ENCODE measurements at places on chromosomes 11 and 22. TPM values are rescaled to one million over a fixed set of nuclear protein-coding genes. Genes with fewer than 3 reads are reported as not detected.
A peak's percentile ranks its signal among the peaks of the same experiment; 100 is the strongest.

- no peak overlapping the region for H3K27ac ChIP-seq
- H3K27me3 ChIP-seq = no peaks in the 10 kb centered on the region
- peaks cover 4% of the 10 kb centered on the region for H3K4me1 ChIP-seq
Observed at GRCh38 chr11:86589856-86590589, 82.4 kb downstream of the ME3 start.

- H3K27me3 ChIP-seq = no peaks in the 10 kb centered on the region
- no peak overlapping the region for H3K27ac ChIP-seq
Observed at GRCh38 chr11:77053217-77054015, 13.4 kb upstream of the CAPN5 start.

The TYMP gene
- total RNA-seq = 10.0 TPM

- peaks cover 44% of the 10 kb centered on the region for H3K36me3 ChIP-seq
- H3K27me3 ChIP-seq = no peaks in the 10 kb centered on the region
- no peak for DNase-seq
- H3K4me1 ChIP-seq = peaks cover 7% of the 10 kb centered on the region
- H3K4me3 ChIP-seq = no peak overlapping the region
Observed at GRCh38 chr11:1297011-1297575, 12.3 kb downstream of the TOLLIP start.

The NEFH gene
- total RNA-seq = 0.05 TPM

DNA sequence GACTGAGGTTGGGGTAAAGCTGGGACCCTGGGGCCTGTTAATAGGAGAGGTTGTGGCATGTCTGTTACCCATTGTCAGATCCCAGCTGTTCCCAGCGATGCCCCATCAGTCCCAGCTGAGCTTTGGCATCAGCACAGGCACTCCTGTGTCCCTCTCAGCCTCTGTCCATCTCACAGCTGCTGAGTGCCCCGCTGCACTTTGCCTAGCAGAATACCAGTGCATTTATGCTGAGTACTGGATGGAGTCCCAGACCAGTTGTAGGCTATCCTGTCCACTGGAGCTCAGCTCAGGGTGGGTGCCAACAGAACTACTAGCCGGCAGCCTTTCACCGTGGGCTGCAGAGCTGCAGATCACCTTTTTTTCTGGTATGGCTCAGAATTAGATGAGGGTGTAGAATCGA, 9.9 kb downstream of the FXYD6 start:
- no peak for DNase-seq
- no peak overlapping the region for H3K27ac ChIP-seq
- H3K36me3 ChIP-seq = no peaks in the 10 kb centered on the region

- no peak overlapping the region for H3K4me3 ChIP-seq
- H3K27me3 ChIP-seq = no peaks in the 10 kb centered on the region
- H3K36me3 ChIP-seq = peaks cover 5% of the 10 kb centered on the region
- H3K4me1 ChIP-seq = peaks cover 52% of the 10 kb centered on the region
Observed at GRCh38 chr11:67309661-67310061, 6.3 kb downstream of the SSH3 start.

The OR10D3 gene
- not detected for total RNA-seq

The OOSP2 gene
- not detected for total RNA-seq

The MYO18B gene
- 0.22 TPM for total RNA-seq

DNA sequence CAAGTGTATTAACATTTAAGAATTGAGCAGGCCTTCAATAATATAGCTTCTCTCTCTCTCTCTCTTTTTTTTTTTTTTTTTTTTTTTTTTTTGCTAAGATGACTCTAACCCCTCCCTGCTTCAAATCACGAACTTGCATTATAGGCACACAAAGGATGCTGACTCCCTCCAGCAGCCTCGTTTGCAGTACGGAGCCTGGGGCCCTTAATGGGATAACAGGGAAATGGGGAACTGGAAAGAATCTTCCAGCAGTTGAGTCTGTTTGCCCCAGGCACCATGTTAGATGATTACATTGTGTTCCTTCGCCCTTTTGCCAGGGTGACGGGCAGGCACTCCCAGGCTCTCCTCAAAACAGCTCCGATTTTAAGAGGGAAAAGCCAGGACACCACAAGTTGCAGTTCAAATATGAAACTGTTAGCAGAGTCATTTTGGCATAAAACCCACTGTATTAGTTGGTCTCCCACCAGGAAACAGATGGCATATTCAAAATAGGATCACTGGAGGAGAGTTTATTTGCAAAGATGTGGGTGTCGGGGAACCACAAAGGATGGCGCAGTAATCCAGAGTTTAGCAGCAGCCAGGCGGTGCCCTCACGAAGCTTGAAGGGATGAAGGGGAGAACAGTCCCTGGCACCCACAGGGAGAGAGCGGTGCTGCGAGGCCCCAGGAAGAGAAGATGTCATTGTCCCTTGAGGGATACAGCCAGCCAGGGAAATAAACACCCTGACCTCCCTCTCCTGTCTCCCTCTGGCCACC, 26.5 kb upstream of the TREH start:
- no peaks in the 10 kb centered on the region for H3K36me3 ChIP-seq
- DNase-seq = no peak
- H3K27ac ChIP-seq = no peak overlapping the region
- H3K4me3 ChIP-seq = no peak overlapping the region
- peaks cover 35% of the 10 kb centered on the region for H3K4me1 ChIP-seq

The TEF gene
- total RNA-seq = 2.4 TPM

The WNT7B gene
- not detected for total RNA-seq

DNA sequence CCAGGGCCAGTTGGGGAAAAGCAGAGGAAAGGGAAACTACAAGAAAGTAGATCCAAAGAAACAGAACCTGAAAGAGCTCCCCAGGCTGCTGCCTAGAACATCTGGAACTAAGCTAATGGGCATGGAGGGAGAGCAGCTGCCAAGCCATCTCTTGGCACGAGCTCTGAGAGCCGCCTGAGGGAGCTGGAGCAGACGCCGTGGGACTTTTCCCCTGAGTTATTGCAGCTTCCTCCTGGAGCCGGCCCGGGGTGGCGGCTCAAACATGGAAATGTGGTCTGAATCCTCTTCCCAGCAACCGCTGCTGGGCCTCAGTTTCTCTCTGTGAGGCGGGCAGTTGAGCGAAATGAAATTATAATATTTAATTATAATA, 41.8 kb downstream of the LIF start:
- H3K4me1 ChIP-seq = no peaks in the 10 kb centered on the region
- H3K36me3 ChIP-seq = no peaks in the 10 kb centered on the region
- no peak overlapping the region for H3K4me3 ChIP-seq
- H3K27ac ChIP-seq = no peak overlapping the region

DNA sequence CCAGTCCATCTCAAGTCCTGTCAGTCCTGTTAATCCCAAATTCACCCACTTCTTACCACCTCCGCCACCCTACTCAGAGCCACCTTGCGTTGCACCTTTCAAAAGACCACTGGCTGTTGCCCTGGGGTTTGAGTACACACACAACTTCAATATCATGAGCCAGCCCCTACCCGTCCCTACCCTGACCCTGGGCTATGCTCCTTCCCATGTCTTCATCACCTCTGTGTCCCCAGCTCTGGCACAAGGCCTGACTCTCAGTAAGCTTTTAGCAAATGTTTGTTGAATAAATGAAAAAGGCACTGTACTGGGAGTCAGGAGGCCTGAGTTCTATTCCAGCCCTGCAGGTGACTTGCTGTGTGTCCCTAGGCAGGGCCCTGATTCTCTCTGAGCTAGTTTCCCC, 26.5 kb downstream of the OTOG start:
- DNase-seq = no peak
- H3K27ac ChIP-seq = no peak overlapping the region
- no peaks in the 10 kb centered on the region for H3K27me3 ChIP-seq
- no peaks in the 10 kb centered on the region for H3K4me1 ChIP-seq
- no peak overlapping the region for H3K4me3 ChIP-seq

DNA sequence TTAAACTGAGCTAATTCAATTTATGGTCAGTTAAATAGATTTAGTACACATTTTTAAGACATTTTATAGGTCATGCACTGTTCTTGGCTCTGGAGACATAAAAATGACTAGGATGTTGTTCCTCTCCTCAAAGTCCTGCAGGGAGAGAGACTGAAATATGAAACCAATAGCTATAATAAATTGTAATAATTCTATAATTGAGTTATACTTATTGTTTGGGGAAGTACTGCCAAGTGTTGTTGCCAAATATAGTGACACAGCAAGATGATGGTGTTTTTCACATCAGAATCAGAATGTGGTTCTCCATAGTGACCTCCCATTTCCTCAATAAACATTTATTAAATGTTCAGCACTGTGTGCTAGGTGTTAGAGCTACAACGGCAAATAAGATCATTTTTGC, 470.6 kb downstream of the NTM start:
- no peaks in the 10 kb centered on the region for H3K4me1 ChIP-seq
- DNase-seq = peak; percentile 11
- H3K36me3 ChIP-seq = no peaks in the 10 kb centered on the region

The ARL14EP gene
- 49.7 TPM for total RNA-seq

- DNase-seq = no peak
- H3K4me3 ChIP-seq = no peak overlapping the region
- H3K4me1 ChIP-seq = peaks cover 4% of the 10 kb centered on the region
- H3K36me3 ChIP-seq = no peaks in the 10 kb centered on the region
Observed at GRCh38 chr11:17734986-17735817, 621 bp downstream of the KCNC1 start.

- no peak for DNase-seq
- H3K4me3 ChIP-seq = no peak overlapping the region
- no peak overlapping the region for H3K27ac ChIP-seq
Observed at GRCh38 chr11:121113611-121114010, 12.6 kb downstream of the TECTA start.

The NCAM1 gene
- not detected for total RNA-seq

Data from CD4-positive, alpha-beta T cell (primary cell).